CD4-positive, alpha-beta memory T cell (primary cell): ENCODE measurements at places on chromosomes 11 and 22. TPM values are rescaled to one million over a fixed set of nuclear protein-coding genes. Genes with fewer than 3 reads are reported as not detected.

- H3K4me1 ChIP-seq = no peaks in the 10 kb centered on the region
- no peak overlapping the region for H3K27ac ChIP-seq
- DNase-seq = no peak
- no peak overlapping the region for H3K4me3 ChIP-seq
These were observed 108.4 kb downstream of the BLID start for GRCh38 chr11:122007601-122008071.

- no peaks in the 10 kb centered on the region for H3K36me3 ChIP-seq
- DNase-seq = no peak
- H3K4me1 ChIP-seq = peaks cover 27% of the 10 kb centered on the region
- no peaks in the 10 kb centered on the region for H3K27me3 ChIP-seq
- no peak overlapping the region for H3K4me3 ChIP-seq
These were observed 55.8 kb downstream of the GRAMD4 start for GRCh38 chr22:46675938-46676337.

GRCh38 chr11:61134801-61135257 lies 26.4 kb downstream of the VPS37C start:
- H3K27ac ChIP-seq = no peak overlapping the region
- H3K4me1 ChIP-seq = peaks cover 7% of the 10 kb centered on the region
- H3K4me3 ChIP-seq = no peak overlapping the region
- DNase-seq = no peak
- H3K36me3 ChIP-seq = peaks cover 7% of the 10 kb centered on the region

- H3K27me3 ChIP-seq = peaks cover 14% of the 10 kb centered on the region
- H3K27ac ChIP-seq = no peak overlapping the region
- H3K4me1 ChIP-seq = no peaks in the 10 kb centered on the region
- DNase-seq = no peak
These were observed 5.0 kb upstream of the ANO1 start for GRCh38 chr11:70072861-70073755.

GRCh38 chr22:48734359-48734758 lies 1093.3 kb downstream of the BRD1 start:
- H3K4me3 ChIP-seq = no peak overlapping the region
- H3K4me1 ChIP-seq = no peaks in the 10 kb centered on the region
- H3K27ac ChIP-seq = no peak overlapping the region
- no peaks in the 10 kb centered on the region for H3K27me3 ChIP-seq
- DNase-seq = no peak

DNA sequence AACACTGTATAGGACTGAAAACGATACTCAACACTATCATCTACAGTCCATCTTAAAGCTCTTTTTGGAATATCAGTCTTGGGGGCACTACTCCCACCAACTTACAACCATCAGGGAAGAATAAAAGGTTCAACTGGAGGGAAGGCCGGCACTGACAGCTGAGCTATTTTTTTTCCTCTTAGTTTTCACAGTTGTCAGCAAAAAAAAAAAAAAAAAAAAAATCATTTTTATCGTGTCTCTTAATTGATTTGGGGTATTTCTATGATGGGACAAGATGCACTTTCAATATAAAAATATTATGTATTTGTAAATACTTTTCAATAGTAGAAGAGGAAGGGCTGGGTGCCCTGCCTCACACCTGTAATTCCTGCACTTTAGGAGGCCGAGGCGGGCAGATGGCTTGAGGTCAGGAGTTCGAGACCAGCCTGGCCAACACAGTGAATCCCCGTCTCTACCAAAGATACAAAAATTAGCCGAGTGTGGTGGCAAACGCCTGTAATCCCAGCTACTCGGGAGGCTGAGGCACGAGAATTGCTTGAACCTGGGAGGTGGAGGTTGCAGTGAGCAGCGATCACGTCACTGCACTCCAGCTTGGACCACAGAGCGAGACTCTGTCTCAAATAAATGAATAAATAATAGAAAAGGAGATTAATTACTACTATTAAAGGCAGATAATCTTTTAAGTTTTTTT lies 1.5 kb downstream of the KIF18A start:
- H3K4me3 ChIP-seq = no peak overlapping the region
- no peak for DNase-seq
- H3K27me3 ChIP-seq = no peaks in the 10 kb centered on the region
- peaks cover 54% of the 10 kb centered on the region for H3K4me1 ChIP-seq

- peak; percentile 28 for DNase-seq
- no peaks in the 10 kb centered on the region for H3K36me3 ChIP-seq
- no peak overlapping the region for H3K27ac ChIP-seq
- no peak overlapping the region for H3K4me3 ChIP-seq
- H3K27me3 ChIP-seq = no peaks in the 10 kb centered on the region
- H3K4me1 ChIP-seq = peaks cover 33% of the 10 kb centered on the region
These were observed 19.7 kb downstream of the MYO7A start for GRCh38 chr11:77147668-77148321.

DNA sequence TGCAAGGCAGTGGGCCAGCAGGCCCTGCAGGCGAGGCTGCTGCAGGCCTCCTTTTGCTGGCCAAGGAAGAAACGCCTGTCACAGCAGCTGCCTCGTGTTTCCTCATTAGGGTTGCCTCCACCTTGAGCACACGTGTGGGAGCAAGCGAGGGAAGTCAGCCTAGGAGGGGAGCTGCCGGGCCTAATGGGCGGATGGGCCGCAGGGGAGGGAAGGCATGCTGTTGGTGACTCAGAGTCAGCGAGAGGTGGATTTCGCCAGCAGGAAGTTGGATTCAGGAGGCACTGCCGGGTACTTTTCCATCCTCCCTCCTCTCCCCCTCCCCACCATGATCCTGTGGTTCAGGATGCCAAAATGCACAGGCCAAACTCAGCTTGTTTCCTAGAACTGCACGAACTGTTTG lies 498.7 kb downstream of the METTL15 start:
- H3K4me1 ChIP-seq = no peaks in the 10 kb centered on the region
- H3K36me3 ChIP-seq = no peaks in the 10 kb centered on the region
- H3K27ac ChIP-seq = no peak overlapping the region
- DNase-seq = no peak
- H3K27me3 ChIP-seq = no peaks in the 10 kb centered on the region

- peak within 1 kb of the TSS; percentile 32 for H3K4me3 ChIP-seq
- peak; percentile 17 for DNase-seq
- peaks cover 20% of the 10 kb centered on the region for H3K4me1 ChIP-seq
- H3K36me3 ChIP-seq = peaks cover 37% of the 10 kb centered on the region
- H3K27me3 ChIP-seq = peaks cover 11% of the 10 kb centered on the region
- no peak within 1 kb of the TSS for H3K27ac ChIP-seq
These were observed at the start of gene TMEM132A for GRCh38 chr11:60924110-60924905. Gene TMEM132A, plus strand, starts transcription at chr11:60924460. Its CDS starts 174 bp downstream, at chr11:60924634.

DNA sequence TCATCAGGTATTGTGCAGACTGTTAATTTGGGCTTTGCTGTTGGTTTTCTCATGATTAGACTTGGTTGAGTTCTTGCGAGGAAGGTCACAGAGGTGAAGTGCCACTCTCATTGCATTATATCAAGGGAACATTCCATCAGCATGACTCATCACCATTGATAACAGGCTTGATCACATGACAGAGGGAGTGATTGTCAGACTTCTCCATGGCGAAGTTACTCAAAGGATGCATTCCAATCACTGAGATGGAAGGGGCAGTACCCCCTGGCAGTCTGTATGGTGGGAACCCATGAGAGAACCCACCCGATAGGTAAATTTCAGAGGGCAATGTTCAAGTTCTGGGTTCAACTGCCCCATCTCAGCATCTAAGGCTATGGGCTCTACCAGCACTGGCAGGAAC lies 19.4 kb upstream of the P2RY2 start:
- H3K4me3 ChIP-seq = no peak overlapping the region
- H3K27me3 ChIP-seq = no peaks in the 10 kb centered on the region
- DNase-seq = no peak
- no peaks in the 10 kb centered on the region for H3K36me3 ChIP-seq
- H3K27ac ChIP-seq = no peak overlapping the region

DNA sequence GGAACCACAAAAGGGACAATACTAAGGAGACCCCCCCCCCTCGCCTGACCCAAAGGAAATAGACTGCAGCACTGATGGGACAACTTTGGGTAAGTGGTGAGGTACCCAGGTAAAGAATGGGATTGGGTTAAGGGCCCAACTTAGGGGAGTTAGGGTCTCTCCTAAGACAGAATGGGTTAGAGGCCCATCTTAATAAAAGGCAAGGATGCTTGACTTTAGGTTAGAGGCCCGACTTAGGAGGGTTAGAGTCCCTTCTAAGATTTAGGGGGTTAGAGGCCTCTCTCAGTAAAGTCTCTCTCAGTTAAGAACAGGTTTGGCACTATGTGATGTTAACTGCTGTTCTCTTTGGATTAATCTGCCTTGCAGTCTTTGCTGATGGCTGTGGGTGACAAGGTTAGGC lies 41.0 kb upstream of the DBX1 start:
- no peaks in the 10 kb centered on the region for H3K36me3 ChIP-seq
- H3K27ac ChIP-seq = no peak overlapping the region
- H3K27me3 ChIP-seq = peaks cover 3% of the 10 kb centered on the region

- H3K4me1 ChIP-seq = no peaks in the 10 kb centered on the region
- DNase-seq = no peak
- H3K36me3 ChIP-seq = no peaks in the 10 kb centered on the region
These were observed 103.5 kb downstream of the DDX10 start for GRCh38 chr11:108768370-108768769.

The OR10D3 gene
- not detected for total RNA-seq

The DKK3 gene
- 0.89 TPM for total RNA-seq

The MPZL2 gene
- total RNA-seq = 2.9 TPM

The TNNT3 gene
- 10.5 TPM for total RNA-seq

The JHY gene
- 5.4 TPM for total RNA-seq

The FDXACB1 gene
- total RNA-seq = 4.0 TPM

The TP53AIP1 gene
- not detected for total RNA-seq

The EMID1 gene
- not detected for total RNA-seq
